Caco-2 (cell line): ENCODE measurements at places on chromosomes 12 and 14. TPM values are rescaled to one million over a fixed set of nuclear protein-coding genes. Genes with fewer than 3 reads are reported as not detected.

GRCh38 chr12:108447168-108447832 is 67.8 kb upstream of the FICD start:
- no peak for DNase-seq

DNA sequence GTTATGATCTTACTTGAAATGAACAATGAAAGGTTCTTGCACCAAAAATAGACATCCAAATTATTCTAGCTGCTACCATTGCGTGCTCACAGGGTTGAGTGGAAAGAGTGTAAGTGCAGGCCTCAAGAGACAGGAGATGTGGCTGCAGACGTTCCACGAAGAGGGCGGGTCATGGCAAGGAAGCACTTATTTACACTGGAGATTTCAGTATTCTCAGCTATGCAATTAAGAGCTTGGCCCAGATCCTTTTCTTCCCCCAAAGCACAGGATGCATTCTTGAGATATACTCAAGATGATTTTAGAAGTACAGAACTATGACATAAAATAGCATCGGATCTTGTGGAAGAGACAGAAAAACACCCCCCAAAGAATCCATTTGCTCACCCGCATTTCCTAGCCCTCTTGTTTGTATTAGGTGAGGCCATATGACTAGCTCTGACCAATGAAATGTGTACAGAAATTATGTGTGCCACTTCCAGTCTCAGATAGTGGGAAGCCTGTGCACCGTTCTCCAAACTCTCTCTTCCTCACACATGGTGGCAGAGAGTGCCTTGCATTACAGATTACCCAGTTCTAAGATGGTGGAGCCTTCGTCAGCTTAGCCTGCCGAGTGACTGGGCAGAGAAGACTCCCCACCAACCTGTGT is 261.4 kb downstream of the TTC8 start:
- no peak for DNase-seq

The EPYC gene
- total RNA-seq, result not detected in 2 replicates

The RHEBL1 gene
- total RNA-seq, result 2.5 and 2.6 TPM in 2 replicates

DNA sequence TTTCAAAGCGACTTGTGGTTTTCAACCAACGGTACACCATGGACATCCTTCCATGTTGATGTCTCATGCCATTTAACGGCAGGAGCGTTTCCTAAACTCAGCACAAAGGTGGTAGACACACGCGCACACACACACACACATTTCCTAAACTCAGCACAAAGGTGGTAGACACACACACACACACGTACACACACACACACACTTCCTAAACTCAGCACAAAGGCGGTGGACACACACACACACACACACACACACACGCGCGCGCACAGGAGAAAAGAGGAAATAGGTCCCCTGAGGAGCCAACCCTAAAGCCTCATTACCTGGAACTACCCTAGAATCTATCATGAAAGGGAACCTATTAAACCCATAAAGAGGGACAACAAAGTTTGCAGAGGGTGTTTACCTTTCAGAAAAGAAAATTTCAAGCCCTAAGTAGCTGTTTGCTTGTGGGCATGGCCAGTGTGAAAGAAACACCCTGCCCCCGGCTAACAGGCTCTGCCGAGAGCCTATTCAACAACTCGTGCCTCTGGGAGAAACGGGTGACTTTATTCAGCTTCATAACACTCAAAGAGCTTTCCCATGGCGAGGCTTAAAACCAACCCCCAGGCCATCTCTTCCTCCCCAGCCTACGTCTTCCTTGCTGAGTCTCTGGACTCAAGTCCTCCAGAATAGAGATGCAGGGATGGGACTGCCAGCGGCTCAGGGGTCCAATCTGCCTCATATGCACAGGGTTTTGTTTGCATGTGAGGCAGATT is 31.8 kb downstream of the SLC8B1 start:
- no peak for DNase-seq

DNA sequence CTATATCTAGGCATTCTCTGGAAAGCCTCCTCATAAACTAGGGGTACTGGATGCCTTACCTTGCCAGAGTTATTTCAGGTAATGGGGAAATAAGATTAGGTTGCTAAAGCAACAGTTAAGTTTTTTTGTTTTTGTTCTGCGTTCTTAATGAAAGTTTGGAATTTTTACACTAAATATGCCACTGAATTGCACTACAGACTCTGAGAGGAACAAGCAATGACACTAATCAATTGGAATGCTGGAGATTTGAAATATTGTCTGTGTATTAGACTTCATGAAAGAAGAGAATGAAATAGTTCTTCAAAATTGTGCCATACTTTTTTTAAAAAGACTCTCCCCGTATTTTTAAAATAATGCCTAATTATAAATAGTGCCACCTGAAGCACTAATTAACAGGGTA is 287.8 kb downstream of the NAV3 start:
- DNase-seq, result no peak

DNA sequence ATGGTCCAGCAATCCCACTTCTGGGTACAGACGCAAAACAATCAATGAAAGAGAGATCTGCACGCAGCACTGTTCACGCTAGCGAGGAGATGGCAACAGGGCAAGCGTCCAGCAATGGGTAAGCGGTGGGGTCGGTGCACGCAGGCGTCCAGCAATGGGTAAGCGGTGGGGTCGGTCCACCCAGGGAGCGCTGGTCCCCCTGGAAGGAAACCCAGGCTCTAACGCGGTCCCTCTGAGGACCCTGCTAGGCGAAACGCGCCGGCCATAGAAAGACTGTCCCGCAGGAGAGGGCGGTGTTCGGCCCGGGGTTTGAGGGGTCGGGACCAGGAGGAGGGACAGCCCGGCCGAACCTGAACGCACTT is 618 bp upstream of the PGAM5 start:
- DNase-seq, result no peak

- DNase-seq, result peak; percentile 84
Measured at GRCh38 chr12:24069532-24070395, 120.3 kb upstream of the SOX5 start.

- no peak for DNase-seq
Measured at GRCh38 chr12:16726879-16727278, 120.9 kb upstream of the LMO3 start.

DNA sequence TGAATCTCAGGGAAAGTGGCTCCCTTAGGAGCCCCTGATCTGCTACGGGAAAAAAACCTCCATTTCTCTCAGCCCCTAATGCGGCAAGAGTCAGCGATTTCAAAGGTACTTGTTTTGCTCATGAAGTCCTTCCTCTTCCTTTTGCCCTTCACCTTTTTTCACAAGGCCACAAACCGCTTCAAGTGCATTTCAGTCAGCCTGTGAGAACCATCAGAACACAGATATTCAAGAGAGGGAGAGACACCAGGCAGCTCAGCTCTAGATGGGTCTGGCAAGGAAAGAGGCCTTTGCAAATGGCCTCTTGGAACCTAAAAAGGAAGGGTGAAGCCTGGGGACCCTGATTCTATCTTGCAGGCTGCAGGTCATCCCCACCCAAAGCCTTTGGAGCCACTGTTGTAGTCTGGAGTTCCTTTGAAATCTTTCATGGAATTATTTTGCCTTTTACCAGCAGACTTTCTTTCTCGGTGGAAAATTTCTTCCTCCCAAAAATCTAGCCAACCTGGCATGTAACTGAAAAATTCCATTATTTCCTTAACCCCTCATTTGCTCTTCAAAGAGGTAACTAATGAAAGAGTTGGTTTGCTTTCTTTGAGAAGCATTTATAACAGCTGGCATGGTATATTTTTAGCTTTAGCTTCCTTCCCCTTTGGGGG is 145.0 kb downstream of the SAMD4A start:
- DNase-seq, result no peak

The ZDHHC22 gene
- not detected in 2 replicates for total RNA-seq

DNA sequence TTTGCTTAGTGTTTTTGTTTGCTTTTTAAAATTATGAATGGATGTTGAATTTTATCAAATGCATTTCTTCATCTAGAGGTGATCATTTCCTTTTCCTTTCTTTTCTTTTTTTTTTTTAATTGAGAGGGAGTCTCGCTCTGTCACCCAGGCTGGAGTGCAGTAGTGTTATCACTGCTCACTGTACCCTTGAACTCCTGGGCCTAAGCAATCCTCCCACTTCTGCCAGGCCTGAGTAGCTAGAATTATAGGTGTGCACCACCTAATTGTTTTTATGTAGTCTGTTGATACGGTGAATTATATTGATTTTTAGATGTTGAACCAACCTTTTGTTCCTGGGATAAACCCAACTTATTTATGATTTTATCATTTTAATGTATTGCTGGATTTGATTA is 1.5 kb upstream of the CDKL1 start:
- no peak for DNase-seq

DNA sequence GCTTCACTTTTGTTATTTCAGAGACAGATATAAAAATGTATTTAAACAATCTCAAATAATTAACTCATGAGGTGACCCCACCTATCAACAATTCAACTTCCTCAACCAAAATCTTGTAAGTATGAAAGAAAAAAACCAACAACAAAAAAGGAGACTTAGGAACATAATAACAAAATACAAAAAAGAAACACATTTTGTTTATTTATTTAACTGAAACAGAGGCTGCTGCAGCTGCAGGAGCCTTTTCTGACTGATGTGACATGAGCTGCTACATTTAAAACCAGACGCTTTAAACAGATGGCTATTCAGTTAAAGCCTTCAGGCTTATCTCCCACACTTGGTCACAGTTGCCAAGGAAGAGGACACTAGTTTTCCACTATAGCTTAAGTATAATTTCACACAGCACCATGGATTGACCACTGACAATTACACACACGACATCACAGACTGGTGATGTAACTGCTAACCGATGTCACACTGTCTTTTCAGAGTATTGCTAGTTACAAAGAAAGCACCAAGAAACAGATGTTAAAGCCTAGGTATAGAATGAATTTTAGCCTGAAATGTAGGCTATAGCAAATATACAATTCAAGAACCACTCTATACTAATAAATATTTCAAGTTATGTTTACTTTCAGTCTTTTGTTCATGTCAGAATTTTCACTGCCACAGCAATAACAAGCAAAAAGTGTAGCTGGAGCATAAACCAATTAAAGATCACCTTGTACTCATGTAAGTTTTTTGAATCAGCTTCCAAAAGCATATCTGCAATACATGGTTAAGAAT is 113.0 kb downstream of the MED13L start:
- DNase-seq, result no peak

The PPP1R1A gene
- 0.43 TPM in 1 of 2 replicates, not detected in the other for total RNA-seq

DNA sequence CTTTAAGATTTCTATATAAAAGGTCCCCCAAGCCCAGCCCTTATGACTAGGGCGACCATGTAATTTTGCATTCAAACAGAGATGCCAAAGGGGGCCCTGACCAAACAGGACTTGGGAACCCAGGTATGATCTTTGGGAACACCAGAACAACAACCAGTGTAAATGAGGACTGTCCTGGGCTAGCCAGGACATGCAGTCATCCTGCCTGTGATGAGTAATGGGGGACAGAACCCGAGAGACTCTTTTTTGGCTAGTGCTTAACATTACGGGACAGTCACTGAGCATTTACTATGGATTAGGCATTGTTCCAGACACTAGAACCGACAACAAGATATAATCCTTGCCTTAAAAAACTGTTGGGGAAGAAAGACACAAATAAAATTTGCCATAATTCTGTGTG is 337.3 kb downstream of the CACNA1C start:
- DNase-seq, result no peak

GRCh38 chr14:95549656-95550585 is 15.1 kb downstream of the GLRX5 start:
- DNase-seq, result no peak

DNA sequence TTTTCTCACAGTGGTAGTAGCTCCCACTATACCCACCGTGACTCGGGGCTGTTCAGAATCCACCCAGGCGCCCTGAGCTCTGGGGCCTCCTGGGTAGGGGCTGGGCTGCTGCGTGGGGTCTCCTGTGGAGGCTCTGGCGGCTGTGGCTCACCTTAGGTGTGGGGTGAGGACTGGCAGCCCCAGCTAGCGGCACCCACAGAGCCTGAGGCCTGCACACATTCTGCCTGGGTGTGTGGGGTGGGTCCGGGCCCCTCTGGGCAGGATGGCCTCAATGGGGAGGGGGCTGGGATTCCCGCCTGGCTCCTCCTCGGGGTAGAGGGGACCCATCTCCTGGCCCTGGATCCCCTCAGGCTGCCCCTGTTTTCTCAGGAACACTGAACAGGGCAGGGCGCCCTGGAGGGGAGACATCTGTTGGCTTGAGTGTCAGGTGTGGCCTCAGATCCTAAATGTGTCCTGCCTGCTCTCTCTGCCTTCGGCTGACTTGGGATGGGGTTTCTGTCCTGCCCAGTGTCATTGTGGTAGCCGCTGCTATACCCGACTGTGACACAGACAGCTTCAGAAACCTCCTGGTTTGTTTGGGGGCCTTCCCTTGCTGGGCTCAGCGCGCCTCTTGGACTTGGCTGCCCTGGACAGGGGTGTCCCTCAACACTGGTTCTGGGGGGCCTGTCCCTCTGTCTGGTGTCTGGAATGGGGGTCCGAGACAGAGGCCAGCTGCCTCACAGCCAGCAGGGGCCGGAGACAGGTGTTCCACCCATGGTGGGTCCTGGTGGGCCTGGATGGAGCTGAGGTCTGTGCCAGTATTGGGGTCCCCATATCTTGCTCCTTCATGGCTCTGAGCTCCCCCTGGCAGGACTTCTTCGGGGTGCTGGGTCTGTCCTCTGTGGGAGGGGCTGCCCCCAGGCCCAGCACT is 354.9 kb downstream of the TMEM121 start:
- DNase-seq, result peak; percentile 20
